ENCODE measurements at places on chromosomes 7 and 10. TPM values are rescaled to one million over a fixed set of nuclear protein-coding genes. Genes with fewer than 3 reads are reported as not detected.

Gene IFIT1B
- not detected for total RNA-seq

Gene PDZD7
- total RNA-seq: 0.25 TPM

Gene MMD2
- total RNA-seq: not detected

Gene FAM25G
- total RNA-seq: not detected

Gene NME8
- not detected for total RNA-seq

Gene TWNK
- 19.0 TPM for total RNA-seq

DNA sequence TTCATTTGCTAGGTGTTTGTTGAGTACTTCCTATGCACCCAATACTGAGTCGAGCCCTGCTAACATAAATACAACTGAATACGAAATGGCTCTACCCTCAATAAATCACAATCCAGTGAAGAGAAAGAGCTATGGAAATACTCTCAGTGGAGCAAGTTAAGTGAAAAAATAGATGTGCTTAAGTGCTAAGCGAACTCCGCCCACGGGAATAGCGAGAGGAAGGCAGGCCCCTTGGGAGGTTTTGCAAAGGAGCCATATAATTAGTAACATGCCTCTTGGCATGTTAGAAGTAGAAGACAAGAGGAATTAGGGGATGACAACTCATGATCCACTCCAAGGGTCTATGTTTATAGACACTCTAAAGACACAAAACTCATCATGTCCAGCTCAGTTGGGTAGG, 42.8 kb upstream of the TSPAN33 start:
- no peaks in the 10 kb centered on the region for H3K36me3 ChIP-seq
- no peaks in the 10 kb centered on the region for H3K27me3 ChIP-seq
- H3K27ac ChIP-seq: no peak overlapping the region
- DNase-seq: no peak
- H3K4me3 ChIP-seq: no peak overlapping the region

- H3K27ac ChIP-seq: no peak overlapping the region
- no peak for DNase-seq
- H3K36me3 ChIP-seq: no peaks in the 10 kb centered on the region
- H3K4me3 ChIP-seq: no peak overlapping the region
- H3K4me1 ChIP-seq: no peaks in the 10 kb centered on the region
Measured at GRCh38 chr7:34837316-34837715, 179.3 kb downstream of the NPSR1 start.

GRCh38 chr7:82442492-82443035, 1.0 kb downstream of the CACNA2D1 start:
- H3K36me3 ChIP-seq: no peaks in the 10 kb centered on the region
- H3K27ac ChIP-seq: no peak overlapping the region
- DNase-seq: peak; percentile 4
- H3K4me3 ChIP-seq: peak overlapping the region; percentile 36
- peaks cover 3% of the 10 kb centered on the region for H3K4me1 ChIP-seq
- peaks cover 39% of the 10 kb centered on the region for H3K27me3 ChIP-seq

- no peak for DNase-seq
- H3K36me3 ChIP-seq: no peaks in the 10 kb centered on the region
- no peaks in the 10 kb centered on the region for H3K27me3 ChIP-seq
- H3K27ac ChIP-seq: no peak overlapping the region
Measured at GRCh38 chr10:25573316-25573715, 360.7 kb upstream of the MYO3A start.
